ENCODE measurements at places on chromosomes 1 and 21.

DNA sequence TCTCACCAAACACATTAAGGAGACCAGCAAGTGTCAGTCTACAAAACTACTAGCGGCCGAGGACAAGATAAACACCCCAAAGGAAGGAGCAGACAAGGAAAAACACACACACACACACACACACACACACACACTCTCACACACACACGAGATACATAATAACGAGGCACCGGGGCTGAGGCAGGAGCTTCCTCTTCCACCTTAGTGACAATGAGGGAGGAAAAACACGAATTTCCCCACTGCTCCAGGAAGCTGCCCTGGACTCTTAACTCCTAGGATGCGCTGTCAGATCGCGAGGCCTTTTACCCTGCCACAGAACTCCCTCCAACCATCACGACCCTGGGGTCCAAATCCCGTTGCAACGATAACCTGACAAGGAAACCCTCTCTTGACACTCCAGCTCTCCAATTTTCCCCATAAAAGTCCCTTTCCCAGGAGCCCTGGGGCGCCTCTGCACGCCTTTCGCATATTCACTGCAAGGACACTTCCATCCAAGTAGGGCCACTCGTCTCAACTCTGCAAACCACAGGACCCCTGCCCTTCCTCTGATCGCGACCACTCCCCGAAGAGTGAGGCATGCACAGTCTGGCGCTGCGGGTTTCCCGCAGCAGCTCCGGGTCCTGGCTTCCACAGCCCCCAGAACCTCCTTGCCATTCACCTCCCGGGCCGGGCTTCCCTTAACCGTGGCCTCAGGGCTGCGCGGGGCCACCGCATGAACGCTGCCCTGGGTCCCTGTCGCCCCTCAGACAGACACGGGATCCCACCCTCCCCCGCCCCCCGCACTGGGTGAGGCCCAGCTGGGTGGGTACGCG is 581 bp downstream of the ETV3 start:
- no peak for DNase-seq

DNA sequence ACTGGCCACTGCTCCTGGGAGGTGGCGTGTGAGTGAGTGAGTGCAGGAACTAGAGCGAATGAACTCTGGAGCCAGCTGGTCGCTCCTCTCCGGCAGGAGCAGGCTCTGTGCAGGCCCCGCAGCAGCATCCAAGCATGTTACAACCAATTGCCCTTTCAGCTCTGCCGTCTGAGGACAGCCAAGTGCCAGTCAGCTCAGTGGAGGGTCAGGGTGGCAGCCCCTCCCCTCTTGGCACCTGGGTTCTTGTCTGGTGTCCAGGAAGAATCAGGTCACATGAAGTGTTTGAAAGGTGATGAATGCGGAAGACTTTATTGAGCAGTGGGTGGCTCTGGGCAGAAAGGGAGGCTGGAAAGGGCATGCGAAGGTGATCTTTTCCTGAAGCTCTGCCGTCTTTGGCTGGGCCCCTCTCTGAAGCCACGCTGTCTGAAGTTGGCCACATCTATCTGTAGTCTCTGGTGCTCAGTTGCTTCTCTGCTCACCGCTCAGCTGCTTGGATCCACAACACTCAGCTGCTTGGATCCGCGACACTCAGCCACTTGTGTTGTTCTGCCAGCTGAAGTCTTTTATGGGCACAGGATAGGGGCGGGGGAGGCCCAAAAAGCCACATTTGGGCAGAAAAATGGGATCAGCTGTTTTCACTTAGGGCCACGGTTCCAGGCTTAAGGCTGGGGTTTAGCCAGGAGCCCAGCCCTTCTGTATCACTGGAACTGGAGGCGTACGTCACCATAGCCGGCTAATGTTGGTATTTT is 139.8 kb downstream of the ADSS2 start:
- no peak for DNase-seq

DNA sequence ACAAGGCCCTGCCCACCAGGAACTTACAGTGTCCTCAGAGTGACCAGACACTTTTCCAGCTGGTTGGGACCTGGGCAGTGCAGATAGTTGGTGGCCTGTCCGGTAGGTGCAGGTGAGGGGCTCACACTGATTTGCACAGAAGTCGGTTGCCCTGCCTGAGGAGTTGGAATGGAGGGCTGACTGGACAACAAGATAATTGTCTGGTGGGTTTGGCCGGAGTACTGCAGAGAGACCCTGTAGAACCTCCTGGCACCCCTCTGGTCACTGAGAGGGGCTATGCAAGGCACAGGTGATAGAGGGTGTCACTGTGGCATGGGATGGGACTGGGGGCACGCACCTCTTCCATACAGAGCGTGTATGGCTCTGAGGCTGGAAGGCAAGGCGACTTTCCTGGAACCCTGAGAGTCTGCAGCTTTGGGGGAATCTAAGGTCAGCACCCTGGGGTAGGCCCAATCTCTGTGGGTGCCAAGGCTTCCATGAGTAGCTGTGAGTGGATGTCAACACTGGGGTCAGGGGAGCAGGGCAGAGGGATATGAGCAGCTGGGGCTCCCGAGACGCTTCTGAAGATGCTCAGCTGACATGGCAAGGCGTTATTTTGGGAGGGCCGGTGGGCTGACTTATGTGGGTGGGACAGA is 7.6 kb upstream of the PLA2G2D start:
- DNase-seq = no peak

DNA sequence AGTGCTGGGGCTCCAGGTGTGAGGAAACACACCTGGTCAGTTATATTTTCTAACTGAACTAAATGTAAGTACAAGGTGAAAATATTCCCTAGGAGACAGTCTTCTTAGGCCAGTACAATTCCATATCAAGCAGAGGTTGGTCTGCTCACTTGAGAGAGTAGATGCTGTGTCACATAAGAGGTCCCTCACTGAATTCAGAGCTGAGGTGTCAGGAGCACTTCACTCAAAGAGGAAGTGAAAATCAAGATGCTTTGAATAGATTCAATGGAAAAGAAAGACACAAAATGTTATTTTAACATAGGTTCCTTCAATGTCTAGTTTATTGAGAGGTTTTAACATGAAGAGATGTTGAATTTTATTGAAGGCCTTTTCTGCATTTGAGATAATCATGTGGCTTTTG is 4.3 kb upstream of the FCRL3 start:
- DNase-seq = no peak

DNA sequence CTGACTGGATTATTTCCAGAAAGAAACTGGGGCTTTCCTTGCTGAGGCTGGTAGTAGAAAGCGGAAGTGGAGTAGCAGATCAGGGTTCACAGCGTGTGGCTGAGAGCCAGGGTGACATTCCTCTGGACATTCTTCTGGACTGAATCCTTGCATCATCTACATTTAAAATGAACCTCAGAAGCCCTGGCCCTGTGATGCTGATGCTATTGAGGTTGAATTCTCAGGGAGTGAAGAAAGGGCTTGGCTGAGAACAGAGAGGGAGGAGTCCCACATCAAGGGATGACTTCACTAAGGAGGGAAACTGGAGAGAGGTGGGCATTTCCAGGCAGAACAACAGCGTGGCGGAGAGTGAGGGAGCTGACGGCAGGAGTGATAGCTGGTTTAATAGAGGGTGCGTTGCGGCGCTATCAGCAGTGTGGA is 102.3 kb upstream of the LMO4 start:
- no peak for DNase-seq

DNA sequence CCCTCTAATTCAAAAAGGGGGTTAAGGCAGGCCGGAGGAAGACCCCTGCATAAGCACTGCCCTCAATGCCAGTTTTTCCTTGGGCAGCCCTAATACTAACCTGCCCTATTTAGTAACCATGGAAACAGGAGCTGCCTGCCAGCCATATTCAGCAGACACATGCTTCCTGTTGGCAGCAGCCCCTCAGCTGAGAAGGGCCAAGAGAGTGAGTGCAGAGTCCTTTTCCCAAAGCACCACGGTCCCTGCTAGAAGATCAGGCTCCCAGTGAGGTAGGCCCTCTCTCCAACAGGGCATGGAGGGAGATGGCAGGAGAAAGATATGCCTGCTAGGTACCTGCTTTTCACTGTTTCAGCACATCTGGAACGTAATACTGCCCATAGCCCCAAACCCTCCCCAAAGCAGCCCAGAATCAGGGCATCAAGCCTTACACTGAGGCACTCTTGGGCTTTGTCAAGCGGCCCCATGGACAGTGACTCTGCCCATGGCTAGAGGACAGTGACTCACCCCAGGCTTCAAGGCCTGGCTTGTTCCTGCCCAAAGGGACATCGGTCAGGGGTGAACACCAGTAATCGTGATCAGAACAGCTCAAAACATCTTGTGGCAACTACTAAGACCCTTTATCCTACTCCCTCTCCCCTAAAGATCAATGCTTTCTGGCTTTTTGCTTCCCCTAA is 64.5 kb downstream of the BCAR3 start:
- no peak for DNase-seq

DNA sequence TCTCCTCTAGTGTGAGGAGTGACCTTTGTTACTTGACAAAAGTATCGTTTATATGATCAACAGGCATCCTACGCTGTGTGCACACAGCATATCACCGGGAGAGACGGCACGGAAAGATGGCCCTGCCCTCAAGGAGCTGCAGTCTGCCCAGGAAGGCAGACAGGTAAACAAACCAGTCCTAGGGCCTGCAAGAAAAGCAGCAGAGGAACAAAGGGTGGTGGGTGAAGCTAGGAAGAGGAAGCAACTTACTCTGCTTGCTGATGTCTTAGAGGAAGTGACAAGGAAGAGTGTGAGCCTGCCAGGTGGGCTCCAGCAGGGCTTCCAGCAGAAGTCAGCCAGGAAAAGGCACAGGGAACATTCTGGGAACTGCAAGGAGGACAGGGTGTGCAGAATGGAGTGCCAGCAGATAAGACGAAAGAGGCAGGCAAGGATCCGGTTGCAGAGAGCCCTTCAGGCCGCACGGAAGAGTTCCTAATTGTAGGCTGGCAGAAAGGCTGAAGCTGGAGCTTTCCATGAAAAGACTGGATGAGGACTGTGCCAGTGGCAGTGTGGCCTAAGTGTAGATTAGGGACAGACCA is 106.7 kb downstream of the SLC45A1 start:
- DNase-seq = peak; percentile 57

DNA sequence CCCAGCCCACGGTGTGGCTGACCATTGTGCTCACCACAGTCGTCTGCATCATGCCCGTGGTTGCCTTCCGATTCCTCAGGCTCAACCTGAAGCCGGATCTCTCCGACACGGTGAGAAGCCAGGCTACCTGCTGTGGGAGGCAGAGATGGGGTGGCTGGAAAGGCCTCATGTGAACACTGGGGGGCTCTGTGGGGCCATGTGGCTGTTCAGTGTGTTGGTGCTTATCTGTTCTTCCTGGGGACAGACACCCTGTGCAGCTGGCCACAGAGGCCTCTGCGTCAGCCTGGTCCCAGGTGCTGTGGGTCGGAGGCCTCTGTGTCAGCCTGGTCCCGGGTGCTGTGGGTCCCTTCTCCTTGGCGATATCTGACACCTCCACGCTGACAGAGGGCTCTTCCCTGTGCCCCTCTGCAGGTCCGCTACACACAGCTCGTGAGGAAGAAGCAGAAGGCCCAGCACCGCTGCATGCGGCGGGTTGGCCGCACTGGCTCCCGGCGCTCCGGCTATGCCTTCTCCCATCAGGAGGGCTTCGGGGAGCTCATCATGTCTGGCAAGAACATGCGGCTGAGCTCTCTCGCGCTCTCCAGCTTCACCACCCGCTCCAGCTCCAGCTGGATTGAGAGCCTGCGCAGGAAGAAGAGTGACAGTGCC is 23.2 kb downstream of the ATP8B2 start:
- DNase-seq = no peak

GRCh38 chr1:116203181-116203723 is 92.1 kb downstream of the MAB21L3 start:
- no peak for DNase-seq

GRCh38 chr1:240732390-240732789 is 120.4 kb upstream of the GREM2 start:
- no peak for DNase-seq

DNA sequence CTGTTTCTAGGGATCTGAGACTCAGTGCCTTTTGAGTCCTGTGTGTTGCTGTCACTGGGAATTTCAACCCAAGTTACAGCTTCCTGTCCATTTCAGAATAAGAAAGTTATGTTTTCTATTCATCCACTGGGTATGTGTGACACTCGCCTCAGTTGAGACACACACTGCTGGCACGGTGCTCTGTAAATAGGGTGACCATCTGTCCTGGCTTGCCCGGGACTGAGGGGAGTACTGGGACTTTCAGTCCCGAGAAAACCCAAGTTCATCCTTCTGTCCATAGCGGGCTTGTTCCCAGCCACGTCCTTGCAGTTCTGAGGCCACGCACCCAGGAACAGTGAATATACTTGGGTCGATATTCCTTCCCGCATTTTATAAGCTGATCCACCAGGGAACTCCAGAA is 56.3 kb upstream of the DISP3 start:
- no peak for DNase-seq

- DNase-seq = no peak
Observed at GRCh38 chr1:196690582-196690981, 38.7 kb downstream of the CFH start.

- DNase-seq = no peak
Observed at GRCh38 chr1:54866801-54867716, 19.9 kb downstream of the DHCR24 start.

GRCh38 chr1:31522556-31522845 is 53.8 kb upstream of the TINAGL1 start:
- DNase-seq = no peak

GRCh38 chr1:80318108-80318507 is 1311.6 kb upstream of the ADGRL4 start:
- DNase-seq = no peak

GRCh38 chr1:118185084-118185832 is at the start of gene SPAG17:
TSS of gene SPAG17 (minus strand) at chr1:118185228. CDS start at chr1:118185157, 71 bp downstream.
- DNase-seq = no peak

Measured in CD4-positive, alpha-beta T cell treated with Interleukin-2 at 100 ng/mL for 4 hours (primary cell).